ENCODE measurements at places on chromosomes 1 and 21. TPM values are rescaled to one million over a fixed set of nuclear protein-coding genes. Genes with fewer than 3 reads are reported as not detected.

The PLPPR5 gene
- polyA plus RNA-seq: 1.8 TPM

The ANXA9 gene
- 2.5 TPM for polyA plus RNA-seq

The HSPG2 gene
- polyA plus RNA-seq: 223 TPM

The NCF2 gene
- polyA plus RNA-seq: 4.0 TPM

The SPRR5 gene
- not detected for polyA plus RNA-seq

The ELK4 gene
- 15.4 TPM for polyA plus RNA-seq

- DNase-seq: no peak
These were observed 48.3 kb upstream of the POFUT2 start for GRCh38 chr21:45335761-45336534.

GRCh38 chr1:24501371-24502064 is 1.1 kb upstream of the RCAN3 start:
- DNase-seq: no peak

DNA sequence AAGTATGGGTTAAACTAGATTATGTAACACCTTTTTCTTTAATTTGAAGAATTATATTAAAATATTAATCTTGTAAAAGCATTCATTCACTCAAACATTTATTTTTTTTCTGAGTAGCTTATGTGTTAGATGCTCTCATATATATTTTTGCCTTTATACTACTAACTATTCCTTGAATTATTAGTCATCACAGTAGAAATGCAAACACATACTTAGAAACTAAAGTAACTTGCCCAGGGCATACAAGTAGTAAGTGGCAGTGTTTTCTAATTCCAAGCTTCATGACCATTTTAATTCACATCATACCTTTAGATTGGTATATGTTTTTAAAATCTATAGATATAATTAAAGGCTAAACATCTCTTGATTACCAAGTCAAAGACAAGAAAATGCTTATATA is 1271.0 kb downstream of the BRINP3 start:
- DNase-seq: no peak

DNA sequence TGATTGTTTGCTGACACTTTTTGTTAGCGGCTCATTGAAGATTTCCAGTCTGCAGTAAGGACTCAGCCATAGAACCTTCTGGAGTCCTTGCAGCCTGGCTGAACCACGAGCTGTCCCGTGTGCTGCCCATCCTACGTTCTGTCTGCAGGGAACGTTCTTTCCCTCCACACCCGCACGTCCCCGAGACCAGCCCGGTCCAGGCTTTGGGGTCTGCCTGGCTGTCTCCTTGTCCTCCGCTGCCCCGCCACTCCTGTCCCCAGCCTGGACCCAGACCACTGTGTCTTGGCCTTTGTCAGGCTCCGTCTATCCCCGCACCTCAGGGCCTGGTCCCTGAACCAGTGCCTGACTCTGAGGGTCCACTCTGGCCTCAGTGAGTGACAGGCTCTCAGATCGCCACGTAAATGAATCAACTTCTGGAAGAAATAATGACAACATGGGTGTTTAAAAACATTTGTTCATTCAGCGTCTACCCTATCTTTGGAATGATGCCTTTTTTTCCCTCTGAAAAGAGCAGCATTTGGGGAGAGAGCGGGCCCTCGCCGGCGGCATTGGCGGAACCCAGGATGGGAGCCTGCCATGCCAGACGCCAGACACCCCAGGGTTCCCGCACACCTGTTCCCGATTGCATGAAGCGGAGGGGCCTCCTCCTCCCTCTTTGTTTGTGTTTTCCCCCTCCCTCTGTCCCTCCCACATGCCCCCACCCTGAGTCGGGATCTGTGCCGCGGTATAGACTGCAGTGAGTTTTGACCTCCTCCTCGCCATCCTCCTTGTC is 43.9 kb upstream of the C1orf174 start:
- DNase-seq: no peak

DNA sequence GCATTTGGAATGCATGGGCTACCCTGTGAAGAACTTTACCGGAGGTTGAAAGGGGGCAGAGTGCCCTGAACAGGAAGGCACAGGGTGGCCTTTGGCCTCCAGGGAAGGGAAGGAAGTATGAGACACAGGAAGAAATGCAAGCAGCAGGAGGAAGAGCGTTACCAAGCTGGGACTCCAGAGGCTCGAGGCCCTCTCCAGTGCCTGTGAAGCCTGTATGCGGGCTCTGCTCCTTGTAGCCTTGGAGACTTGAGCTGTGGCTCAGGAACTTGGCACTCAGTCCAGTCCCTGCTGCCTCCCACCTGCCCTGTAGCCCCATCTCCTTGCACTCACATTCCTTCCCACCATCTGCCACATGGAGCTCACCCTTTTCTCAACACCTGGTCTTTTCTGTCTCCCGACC is 33.5 kb upstream of the RNF19B start:
- DNase-seq: no peak

- DNase-seq: no peak
These were observed 22.2 kb downstream of the MPZ start for GRCh38 chr1:161287482-161288054.

DNA sequence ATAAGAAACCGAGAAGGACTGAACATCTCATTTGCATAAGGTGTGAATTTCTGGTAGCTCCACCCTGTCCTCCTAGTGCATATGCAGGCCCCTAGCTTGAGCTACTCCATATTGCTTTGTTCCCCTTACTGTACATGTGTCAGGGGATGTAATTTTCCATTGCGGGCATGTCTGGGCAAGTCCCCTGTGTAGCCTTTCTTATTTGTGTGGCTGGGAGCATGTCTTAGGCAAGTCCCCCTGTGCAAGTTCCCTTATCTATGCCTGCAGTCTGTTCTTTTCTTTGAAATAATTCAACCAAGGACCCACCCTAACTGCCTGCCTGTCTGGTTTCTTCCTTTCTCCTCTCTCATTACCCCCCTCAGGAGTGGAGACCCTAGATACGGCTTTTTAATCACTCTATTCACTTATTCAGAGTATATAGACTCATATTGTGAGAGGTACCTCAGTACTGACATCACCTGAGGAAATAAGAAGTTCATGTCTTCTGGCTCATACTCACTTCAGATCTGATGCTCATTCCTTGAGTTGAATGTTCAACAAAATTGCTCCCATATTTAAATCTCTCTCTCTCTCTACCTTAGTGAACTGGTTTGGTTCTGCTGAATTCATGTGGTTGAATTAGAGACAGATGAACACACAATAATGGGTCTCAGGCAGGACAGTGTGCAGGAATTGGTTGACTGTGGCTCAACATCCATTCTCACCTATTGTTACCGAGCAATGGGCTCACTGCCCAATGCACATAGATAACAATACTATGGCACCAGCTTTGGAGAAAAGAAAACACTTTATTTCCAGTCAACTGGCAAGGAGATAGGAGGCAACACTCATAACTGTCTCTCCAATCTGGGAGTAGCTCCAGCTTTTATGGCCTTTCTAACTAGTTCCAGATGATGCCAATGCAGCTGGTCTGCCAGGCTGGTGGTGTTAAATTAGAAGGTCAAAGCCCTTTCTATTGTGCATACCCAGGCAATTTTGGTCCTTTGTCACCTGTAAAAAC is 27.9 kb upstream of the NPL start:
- no peak for DNase-seq

- DNase-seq: no peak
These were observed 14.6 kb downstream of the PIGP start for GRCh38 chr21:37058261-37058660.

Measured in forelimb muscle (tissue), 1 donor.